ENCODE measurements at places on chromosomes 2 and 18.

- no peak for DNase-seq
Observed at GRCh38 chr2:236910781-236911495, 174.8 kb upstream of the COPS8 start.

DNA sequence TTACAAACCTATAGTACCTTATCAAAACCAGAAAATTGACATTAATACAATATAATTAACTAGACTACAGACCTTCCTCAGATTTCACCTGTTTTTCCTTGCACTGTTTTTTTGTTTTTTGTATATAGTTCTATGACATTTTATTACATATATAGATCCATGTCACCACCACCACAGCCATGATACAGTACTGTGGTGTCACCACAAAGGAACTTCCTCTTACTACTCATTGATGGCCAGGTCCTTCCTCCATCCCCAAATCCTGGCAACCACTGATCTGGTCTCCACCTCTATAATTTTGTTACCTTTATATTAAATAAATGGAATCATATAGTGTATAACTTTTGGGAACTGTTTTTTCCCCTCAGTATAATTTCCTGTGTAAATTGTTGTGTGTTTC, 19.4 kb upstream of the ATP6V1B1 start:
- no peak for DNase-seq

DNA sequence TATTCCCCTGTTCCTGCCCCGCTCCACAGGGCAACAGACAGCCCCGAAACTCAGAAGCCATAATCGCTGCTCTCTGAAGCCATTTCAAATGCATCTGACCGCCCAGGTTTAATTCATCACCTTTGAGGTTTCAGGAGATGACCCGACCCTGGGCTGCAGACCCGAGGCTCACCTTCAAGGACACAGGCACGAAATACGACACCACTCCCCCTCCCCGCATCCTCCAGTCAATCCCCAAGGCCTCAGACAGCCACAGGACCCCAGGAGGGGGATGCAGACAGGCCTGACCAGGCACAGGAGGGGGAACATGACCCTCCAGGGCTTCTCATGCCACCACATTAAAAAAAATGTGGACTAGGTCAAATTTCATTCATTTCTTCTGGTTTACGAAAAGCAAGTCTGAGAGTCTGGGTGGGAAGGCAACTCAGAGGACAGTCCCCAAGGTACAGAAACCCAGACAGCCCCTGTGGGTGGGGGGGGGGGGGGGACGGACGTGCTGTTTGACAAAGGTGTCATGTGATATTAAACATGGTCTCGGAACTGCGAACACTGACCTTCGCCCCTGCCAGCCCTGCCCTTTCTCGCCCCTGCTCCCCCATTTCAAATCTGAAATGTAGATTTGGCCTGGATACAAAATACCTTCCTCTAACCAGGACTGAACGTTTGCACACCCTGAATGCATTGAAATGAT, 142.9 kb downstream of the BCL11A start:
- no peak for DNase-seq

DNA sequence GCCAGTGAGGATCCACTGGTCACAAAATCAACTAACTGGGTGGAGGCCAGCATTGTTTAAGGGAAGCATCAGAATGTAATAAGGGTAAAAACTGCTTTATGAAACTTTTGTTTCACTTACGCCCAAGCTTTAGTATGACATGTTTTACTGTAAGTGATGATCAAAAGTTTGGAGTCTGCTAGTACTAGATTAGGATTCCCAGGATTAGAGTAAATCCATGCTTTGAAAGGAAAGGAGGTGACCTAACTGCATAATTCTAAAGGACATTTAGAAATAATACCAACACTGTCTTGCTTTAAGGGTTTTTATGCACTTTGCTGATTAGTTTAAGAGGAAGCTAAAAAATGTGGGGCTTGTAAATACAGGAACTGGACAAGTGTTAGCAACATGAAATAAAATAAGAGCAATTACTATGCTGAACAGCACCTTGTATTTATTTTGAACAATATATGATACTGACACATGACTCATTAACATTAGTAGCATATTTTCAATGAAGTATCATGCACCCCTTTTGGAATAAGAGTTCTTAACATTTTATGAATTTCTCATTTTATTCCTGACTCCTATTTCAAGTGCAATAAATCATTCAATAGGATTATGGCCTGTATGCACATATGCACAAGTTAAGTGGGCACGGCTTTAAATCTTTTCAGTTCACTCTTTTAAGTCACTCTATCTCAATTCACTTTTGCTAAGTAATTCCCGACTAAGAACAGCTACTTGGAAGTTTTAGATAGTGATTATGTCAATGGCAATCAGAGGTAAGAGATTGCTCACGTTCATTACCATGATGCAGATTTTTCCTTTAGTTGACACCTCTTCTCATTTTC, 62.5 kb downstream of the STK39 start:
- DNase-seq = no peak

All from NCI-H1092 (cell line).